GM19239 (cell line): ENCODE measurements at places on chromosomes 2 and 18.
A peak's percentile ranks its signal among the peaks of the same experiment; 100 is the strongest.

GRCh38 chr2:26172189-26172870, 558 bp upstream of the GAREM2 start:
- no peak for DNase-seq

DNA sequence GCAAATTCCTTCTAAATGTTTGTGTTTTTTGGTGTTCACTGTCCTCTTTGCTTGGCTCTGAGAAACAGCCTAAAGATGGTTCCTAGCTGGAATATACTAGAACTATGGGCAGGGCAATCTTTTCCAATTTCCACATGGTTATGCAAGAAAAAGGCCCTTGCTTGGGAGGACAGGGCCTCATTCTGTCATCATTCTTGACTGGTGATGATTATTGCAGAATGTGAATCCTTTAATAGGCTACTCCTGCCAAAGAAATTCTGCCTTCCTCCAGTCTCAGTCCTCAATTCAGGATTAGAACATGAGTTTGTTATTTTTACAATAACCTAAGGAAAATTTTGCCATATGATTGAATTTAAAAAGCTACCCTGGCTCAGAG, 218.7 kb downstream of the HNMT start:
- DNase-seq, result no peak

DNA sequence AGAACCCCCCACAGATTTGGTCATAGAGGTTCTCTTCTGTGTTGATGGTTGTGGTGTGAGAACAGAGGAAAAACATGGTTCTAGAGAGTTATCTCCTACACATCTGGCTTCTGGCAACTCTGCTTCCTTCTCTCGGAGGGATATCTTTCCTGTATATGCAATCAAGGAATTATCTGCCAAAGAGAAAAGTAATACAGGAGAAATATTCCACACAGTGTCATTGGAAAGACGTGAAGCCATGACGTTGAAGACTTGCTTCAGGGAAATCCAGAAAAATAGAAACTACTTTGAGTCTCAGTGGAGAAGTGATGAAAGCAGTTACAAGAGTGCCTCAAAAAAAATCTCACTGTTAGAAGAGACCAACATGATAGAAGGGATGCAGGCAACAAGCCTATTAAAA, 78.5 kb downstream of the RAB31 start:
- no peak for DNase-seq

GRCh38 chr2:30334762-30335363, 103.5 kb downstream of the LBH start:
- DNase-seq, result no peak

DNA sequence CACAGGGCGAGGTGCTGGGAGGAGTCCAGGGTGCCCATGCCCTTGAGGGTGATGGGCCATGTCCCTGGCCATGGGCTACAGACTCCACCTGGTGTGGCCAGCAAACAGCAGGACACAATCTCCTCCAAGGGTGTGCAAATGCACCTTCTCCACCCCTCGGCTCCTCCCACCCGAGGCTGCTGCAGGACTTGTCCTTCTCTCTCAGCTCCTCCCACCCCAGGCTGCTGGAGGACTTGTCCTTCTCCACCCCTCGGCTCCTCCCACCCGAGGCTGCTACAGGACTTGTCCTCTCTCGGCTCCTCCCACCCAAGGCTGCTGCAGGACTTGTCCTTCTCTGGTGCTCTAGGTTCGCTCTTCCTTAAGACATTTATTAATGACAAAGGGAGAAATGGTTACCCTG, 57.3 kb upstream of the SNTG2 start:
- DNase-seq, result no peak

GRCh38 chr2:229407170-229407569, 136.1 kb upstream of the PID1 start:
- DNase-seq, result no peak

DNA sequence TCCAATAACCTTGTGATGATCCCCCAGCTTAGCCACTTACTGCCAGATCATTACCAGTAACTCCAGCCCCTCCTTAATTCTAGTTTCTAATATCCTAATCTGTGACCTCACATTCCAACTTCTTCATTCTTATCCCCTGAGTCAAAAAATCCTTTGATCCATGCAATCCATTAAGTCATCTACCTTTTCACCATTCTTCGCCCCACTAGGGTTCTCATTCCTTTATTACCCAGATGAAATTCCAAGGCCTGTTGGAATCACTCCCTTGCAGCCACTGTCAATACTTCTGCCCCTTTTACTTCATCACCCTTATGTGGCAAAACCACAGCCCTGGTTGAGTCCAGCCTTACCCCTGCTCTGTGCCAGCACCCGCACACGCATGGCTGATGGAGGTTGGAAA, 20.3 kb upstream of the IL36G start:
- no peak for DNase-seq

DNA sequence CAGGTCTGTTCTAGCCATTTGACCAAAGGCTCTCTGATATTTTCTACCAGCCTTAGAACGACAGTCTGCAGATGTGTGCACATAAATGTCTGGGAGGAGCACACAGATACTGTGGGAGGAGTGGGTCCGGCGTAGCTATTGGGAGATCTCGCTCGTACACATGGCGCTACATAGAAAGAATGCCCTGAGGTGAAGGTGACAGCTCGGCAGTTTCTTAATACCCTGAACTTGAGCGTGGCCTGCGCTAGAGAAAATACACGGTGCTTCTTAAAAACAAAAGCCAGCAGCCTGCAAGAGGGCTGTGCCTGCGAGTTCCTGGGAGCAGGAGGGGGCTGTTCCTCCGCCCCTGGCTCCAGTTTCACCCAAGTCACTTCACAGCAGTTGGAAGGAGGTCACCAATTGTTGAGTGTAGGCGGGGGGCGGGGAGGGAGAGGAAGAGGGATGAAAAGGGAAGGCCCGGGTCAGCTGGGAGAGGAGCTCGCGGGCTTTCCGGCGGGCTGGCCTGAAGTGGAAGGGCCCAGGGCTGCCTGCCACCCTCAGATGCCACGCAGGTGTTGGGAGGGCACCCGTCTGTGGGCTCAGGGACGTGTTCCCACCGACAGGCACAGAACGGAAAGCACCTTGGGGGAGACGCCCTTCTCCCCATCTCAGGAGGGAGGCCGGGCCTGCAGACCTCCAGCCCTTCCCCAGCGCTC, 124.7 kb upstream of the ZNF516 start:
- no peak for DNase-seq

- DNase-seq, result no peak
Measured at GRCh38 chr2:218046238-218046637, 22.8 kb upstream of the RUFY4 start.

GRCh38 chr2:179338681-179339080, 74.0 kb upstream of the SESTD1 start:
- DNase-seq, result no peak

- peak; percentile 9 for DNase-seq
Measured at GRCh38 chr18:38611036-38611964, 1045.7 kb upstream of the CELF4 start.

DNA sequence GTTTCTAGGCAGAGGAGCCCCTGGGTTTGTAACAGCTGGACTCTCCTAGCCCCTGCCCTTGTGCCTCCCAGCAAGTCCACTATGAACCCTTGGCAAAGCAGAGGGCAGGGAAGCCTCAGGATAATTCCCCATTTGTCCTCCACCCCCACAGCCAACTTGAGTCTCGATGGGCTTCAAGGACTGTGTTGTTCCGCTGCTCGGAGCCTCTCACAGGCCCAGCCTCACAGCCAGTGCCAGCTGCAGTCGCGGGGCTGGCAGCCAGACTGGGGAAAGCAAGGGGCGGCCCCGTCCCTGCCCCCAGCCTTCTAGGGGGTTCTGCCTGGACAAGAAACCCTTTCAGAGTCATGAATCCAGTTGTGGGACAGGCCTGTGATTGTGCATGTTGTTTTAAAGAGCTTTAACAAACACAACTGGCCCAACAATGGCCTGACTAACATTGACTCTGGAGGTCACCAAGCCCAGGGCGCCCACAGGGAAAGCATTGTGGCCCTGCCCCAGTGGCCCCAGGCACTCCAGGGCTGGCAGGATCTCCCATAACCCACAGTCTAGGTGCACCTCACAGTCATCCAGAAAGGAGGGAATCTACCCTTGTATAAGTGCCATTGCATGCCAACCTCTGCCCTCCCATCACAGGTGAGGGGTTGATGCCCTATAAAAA, 71.8 kb upstream of the DAPL1 start:
- DNase-seq, result no peak

GRCh38 chr2:115294999-115295398, 852.6 kb downstream of the DPP10 start:
- no peak for DNase-seq
